ENCODE measurements at places on chromosomes 16 and 17.

GRCh38 chr16:76052725-76053124 lies 224.5 kb upstream of the CNTNAP4 start:
- no peak for DNase-seq

DNA sequence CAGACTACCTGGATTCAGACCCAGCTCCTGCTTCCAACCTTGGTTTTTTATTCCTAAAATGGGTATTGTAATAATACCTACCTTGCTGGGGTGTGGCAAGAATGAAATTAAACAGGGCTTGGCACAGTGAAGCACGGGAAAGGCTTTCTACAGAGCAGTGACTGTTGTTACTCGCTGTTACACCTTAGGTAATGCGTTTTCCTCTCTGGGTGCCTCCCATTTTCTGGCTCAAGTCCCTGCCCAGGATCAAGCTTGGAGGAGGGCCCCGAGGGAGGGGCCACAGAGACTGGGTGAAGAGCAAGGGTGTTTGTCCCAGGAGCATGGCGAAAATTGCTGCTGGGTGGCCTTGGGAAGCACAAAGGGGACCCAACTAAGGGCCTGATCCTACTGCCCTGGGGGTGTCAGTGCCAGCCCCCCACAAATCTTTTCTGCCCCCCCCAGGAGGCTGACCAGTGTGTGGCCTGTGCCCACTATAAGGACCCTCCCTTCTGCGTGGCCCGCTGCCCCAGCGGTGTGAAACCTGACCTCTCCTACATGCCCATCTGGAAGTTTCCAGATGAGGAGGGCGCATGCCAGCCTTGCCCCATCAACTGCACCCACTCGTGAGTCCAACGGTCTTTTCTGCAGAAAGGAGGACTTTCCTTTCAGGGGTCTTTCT lies 13.3 kb downstream of the MIEN1 start:
- DNase-seq, result no peak

DNA sequence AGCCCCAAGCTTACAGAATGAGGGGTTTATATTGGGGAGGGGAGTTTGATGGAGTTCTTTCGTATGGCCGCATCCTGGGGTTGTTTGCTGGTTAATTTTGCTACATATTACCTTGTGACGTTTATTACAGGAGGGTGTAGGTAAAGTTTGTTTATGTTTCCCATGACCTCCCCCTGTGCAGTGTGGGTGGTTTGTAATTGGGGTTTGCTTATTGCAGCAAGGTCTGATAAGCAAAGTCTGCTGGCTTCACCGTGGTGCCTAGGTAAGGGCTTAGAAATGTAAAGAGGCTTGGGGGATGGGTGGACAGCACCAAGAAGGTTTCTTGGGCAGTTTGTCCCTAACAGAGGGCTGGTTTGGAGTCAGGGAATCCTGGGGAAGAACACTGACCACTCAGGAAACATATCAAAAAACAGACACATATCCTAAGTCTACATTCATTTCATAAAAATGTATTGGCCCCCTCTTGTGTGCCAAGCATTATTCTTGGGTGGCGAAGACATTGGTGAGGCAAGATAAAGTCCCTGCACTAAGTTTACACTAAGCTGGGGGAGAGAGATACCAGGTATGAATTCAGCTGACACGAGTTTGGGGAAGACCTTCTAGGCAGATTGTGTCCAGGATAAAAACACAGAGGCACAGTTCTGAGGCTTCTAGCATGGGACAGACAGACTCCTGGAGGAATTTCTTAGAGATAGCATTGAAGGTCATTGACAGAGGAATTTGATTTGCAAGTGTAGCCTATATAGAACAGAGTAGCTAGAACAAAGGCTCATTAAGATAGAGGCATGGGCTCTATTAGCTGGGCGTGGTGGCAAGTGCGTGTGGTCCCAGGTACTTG lies 9.5 kb downstream of the ZNF764 start:
- DNase-seq, result no peak

- no peak for DNase-seq
These were observed 47.2 kb downstream of the TNRC6A start for GRCh38 chr16:24776501-24777220.

DNA sequence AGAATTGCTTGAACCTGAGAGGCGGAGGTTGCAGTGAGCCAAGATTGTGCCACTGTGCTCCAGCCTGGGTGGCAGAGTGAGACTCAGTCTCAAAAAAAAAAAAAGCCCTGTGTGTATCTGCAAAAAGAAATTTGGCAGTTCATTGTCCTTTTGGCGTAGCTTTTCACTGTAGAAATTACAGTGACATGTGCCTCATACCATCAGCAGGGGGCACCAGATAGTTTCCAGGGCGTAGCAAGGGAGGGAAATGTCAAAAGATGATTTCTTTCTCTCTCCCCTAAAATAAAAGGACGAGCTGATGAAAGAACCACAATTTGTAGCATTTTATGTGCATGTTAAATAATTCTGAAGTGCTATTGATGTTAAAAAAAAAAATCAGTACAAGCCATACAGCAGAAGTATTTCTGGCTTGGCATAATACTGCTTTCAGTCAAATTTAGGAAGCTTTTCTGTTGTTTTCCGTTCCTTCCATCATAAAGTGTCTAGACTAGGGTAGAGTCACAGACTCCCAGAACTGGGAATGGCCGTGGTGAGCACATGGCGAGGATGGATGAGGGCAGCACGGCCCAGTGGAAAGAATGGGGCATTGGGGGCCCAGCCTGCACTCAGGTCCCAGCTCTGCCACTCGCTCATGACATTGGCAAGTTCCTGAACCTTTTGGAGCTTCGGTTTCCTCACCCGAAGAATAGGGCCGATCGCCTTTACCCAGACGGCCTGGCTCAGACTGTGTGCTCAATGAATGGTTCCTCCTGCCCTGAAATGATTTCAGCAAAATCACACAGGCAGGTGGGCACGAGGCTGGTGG lies 59.8 kb upstream of the RPH3AL start:
- peak; percentile 6 for DNase-seq

DNA sequence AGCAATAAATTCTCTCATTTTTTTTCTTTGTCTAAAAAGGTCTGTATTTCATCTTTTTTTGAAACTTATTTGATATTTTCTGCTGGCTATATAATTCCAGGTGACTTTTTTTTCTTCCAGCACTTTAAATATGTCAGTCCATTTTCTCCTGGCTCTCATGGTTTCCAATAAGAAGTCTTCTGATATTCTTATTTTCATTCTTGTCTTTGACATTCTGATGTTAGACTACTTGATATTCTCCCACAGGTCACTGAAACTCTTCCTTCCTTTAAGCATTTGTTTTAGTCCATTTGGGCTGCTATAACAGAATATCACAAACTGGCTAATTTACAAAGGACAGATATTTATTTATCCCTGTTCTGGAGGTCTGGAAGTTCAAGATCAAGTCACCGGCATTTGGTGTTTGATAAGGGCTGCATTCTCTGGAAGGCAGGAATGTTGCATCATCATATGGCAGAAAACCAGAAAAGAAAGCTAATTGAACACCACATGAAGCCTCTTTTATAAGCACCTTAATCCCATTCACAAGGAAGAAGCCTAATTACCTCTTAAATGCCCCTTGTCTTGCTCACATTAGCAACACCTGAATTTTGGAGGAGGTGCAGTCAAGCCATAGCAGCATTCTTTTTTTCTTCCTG lies 242.1 kb upstream of the TNRC6C start:
- no peak for DNase-seq

- DNase-seq, result no peak
These were observed 748 bp downstream of the SMTNL2 start for GRCh38 chr17:4584917-4585637.

DNA sequence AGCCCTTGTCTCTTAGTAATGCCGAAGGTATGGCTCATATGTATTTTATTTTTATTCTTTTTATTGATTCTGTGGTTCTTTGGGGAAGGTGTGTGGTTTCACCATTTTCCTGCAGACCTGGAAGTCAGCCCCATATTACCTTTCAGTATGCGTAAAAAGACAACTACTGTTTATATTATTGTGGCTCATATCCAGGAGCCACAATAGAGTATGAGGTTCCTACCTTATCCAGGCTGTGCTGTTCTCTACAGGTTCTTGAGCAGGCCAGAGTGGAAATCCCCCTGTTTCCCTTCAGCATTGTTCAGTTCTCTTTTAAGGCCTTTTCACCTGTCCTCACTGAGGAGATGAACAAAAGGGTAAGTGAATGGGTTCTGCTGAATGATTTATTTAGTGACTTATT lies 33.2 kb downstream of the REXO5 start:
- DNase-seq, result no peak

DNA sequence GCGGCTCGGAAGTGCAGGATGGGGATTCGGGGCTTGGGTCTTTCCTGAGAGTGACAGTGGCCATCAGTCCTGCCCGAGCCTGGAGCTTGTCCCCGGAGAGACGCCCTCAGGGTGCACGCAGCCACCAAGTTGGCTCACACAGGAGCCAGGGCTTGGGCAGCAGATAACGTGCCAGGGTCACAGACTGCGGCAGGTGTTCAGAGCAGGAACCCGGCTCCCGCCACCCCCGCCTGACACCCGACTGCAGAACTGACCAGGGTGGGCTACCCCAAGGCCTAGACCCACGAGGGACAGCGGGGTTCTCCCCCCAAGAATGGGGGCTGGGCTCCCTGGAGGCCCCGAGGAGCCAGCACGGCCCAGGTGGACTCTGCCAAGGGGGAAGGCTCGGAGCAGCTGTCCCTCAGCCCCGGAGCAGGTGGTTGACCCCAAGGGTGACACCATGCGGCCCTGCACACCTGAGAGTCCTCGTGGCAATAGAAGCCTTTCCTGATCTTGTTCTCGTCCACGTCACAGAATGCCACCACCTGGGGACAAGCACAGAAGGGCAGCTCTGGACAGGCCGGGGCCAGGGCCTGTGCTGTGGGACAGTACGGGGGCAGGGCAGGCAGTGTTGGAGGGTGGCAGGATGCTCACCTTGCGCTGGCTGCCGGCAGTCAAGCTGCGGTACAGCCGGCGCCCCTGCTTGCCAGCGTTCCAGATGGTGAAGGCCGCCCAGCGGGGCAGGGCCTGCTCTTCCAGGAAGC lies 117.1 kb upstream of the ZNF750 start:
- DNase-seq, result no peak

GRCh38 chr16:89798832-89799370 lies 17.5 kb downstream of the FANCA start:
- DNase-seq, result no peak

GRCh38 chr17:81713004-81713555 lies 996 bp downstream of the SLC25A10 start:
- no peak for DNase-seq

DNA sequence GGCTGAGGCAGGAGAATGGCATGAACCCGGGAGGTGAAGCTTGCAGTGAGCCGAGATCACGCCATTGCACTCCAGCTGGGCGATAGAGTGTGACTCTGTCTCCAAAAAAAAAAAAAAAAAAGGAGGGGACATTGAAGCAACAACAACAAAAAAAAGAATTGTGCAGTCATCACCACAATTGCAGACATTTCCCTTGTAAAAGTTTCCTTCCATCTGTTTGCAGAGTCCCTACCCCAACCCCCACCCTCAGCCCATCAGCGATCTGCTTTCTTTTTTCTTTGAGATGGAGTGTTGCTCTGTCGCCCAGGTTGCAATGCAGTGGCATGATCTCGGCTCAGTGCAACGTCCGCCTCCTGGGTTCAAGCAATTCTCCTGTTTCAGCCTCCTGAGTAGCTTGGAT lies 3.7 kb downstream of the MGRN1 start:
- no peak for DNase-seq

DNA sequence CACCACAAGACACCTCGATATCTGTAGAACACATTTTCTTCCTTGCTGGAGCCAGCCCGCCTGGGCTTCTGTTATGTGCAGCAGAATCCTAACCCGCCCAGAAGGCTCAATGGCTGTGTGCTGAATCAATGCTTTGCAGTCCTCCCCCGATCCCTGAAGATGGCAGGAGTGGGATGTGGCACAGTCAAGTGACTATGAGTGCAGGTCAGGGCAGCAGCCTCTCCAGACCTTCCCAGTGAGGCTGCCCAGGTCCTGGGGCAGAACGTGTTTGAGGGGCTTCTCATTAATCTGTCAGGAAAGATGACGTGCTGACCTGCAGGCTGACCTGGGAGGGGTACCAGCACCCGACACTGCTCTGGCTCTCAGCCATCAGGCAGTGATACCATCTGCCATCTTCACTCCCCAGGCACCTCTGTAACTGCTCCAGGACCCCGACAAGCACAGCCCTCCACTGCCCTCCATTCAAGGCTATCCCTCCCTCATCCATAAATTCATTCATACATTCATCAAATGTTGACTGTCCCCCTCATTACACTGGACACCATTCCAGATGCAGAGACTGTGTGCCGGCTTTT lies 35.2 kb downstream of the LRRC75A start:
- no peak for DNase-seq

- DNase-seq, result peak; percentile 68
These were observed 743 bp downstream of the WIPI1 start for GRCh38 chr17:68456339-68457167.

DNA sequence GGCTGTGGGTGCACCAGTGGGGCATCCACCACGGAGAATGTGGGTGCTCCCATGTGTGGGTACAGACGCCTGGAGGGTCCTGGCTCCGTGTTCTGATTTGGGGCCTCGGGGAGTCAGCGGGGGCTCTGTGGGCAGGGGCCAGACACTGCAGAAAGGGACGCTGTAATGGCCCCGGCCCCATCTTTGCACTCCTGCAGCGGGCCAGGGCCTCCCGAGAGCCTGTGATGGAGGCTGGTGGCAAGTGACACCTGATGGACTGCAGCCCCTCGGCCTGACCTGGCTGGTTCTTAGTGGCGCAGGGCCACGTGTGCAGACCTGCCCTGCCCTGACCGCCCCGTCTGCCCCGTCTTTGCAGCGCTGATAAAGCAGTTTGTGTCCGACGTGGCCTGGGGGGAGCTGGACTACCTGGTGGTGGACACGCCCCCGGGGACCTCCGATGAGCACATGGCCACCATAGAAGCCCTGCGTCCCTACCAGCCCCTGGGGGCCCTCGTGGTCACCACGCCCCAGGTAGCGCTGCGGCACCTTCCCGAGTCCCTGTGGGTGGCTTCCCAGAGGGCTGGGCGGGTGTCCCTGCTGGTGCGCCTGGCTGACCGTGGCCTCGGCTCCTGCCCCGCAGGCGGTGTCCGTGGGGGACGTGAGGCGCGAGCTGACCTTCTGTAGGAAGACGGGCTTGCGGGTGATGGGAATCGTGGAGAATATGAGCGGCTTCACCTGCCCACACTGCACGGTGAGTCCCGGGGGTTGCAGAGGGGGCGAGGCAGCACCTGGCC lies 4.7 kb downstream of the NUBP2 start:
- DNase-seq, result no peak

GRCh38 chr16:3101018-3101840 lies 2.1 kb upstream of the ZSCAN10 start:
- DNase-seq, result no peak

GRCh38 chr17:72118335-72119076 lies 2.3 kb upstream of the SOX9 start:
- DNase-seq, result peak; percentile 52

DNA sequence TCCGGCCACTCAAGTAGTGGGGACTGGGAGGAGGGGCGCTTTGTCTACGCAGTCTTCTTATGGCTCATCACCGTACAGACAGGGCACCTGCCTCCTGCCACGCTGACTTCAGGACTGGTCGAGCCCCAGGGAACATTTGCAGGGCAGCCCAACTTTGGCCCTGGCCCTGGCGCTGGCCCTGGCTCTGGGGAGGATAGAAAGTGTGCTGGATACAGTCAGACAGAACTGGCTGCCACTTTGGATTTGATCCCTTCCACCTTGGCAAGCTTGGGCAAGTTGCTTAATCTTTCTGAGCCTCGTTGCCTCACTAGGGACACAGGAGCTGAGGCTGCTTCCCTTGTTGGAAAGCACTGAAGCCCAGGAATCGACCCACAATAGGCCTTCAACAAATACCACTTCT lies 13.6 kb downstream of the LGALS9 start:
- no peak for DNase-seq

- DNase-seq, result no peak
These were observed at the start of gene TNFSF13 for GRCh38 chr17:7558544-7559319. Gene TNFSF13 (plus strand): TSS chr17:7558750. CDS start chr17:7559040, 290 bp downstream.

Measured in caudate nucleus (tissue), 63 donors.